ENCODE measurements at places on chromosomes 16 and 17.

GRCh38 chr17:61822326-61823285, 40.7 kb downstream of the BRIP1 start:
- no peak for DNase-seq

DNA sequence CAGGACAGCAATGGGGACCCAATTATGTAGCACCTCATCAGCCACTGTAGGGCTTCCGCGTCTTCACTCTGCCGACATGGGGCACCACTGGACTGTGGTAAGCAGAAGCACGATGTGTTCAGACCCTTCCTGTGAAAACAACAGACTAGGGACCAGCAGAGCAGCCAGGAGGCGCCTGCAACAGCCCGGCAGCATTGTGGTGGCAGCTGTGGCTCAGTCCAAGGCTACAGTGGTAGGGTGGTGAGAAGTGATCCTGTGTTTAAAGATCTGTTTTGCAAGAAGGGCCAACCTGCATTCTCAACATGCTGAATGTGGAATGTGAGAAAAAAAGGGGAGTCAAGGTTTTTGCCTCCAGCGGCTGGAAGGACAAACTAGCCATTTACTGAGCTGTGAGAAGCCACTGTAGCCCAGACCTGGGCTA, 80.8 kb downstream of the GAS7 start:
- no peak for DNase-seq

DNA sequence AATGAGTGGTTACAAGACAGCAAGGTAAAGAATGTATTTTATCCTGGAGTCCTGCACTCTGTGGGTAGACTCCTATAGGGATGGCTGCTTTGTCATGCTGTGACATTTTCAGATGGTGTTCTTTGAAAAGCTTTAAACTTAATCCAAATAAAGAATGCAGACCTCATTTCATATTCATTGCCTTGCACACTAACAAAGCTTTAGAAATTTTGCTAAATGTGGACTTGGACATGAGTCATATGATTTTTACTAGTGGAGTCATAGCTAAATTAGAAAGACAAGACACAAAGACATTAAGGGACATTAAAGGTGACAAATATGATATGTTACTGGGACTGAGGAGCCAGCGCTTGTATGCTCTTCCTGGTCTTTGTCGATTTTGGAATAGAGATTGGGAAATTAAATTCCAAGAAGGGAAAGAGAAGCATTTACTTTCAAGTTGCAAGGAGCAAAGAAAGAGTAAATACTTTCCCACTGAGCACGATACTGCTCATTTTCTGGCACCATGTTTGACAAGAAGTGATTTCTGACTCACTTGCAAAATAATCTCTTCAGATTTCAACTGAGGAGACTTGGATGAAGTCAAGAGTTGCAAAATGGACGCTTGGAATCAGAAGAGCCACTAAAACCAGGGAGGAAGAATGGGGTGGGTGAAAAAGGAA, 152.9 kb upstream of the MYOCD start:
- no peak for DNase-seq

DNA sequence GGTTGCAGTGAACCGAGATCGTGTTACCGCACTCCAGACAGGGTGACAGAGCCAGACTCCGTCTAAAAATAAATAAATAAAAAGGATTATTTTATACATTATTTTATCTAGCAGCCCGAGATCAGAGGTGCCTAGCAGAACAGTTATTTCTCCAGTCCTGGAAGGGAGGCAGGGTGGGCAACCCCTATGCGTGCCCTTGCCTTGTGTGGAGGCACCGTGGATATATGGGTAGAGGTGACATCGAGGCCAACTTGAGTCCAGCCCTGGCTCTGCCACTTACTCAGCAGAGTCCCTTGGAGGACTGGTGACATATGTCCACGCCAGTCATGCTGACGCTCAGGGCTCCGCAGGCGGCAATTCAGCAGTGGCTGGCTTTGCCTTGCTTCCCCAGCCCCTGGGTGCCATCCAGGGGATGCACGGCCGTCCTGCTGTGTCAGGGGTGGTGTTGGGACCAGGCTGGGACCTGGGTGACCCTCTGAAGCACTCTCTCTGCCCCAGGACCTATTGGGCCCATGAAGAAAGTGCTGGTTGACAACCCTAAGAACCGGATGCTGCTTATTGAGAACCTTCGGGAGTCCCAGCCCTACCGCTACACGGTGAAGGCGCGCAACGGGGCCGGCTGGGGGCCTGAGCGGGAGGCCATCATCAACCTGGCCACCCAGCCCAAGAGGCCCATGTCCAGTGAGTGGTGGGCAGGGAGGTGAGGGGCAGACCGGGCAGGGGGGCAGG, 13.2 kb downstream of the GALK1 start:
- DNase-seq = no peak

GRCh38 chr17:38899421-38899820, 26.0 kb upstream of the LASP1NB start:
- no peak for DNase-seq

GRCh38 chr17:32794533-32795246, 82.2 kb downstream of the MYO1D start:
- no peak for DNase-seq

GRCh38 chr17:57195785-57196460, 60.4 kb upstream of the MSI2 start:
- DNase-seq = no peak

DNA sequence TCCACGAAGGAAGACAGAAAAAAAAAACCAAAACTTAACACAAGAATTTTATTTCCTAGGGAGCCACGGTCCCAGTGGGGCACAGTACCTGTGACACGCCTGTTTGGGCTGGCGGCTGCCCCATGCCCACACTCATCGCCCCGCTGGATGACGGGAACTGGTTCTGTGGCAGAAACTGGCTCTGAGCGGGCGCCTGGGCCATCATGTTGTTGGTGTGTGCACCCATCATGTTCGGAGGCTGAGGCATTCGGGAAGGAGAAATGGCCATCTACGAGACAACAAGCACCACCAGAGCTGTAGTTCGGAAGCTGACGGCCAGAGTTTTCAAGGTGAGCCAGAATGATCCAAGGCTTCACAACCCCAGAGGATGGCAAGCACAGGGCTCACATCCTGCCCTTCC, 56.3 kb upstream of the TRAP1 start:
- no peak for DNase-seq

DNA sequence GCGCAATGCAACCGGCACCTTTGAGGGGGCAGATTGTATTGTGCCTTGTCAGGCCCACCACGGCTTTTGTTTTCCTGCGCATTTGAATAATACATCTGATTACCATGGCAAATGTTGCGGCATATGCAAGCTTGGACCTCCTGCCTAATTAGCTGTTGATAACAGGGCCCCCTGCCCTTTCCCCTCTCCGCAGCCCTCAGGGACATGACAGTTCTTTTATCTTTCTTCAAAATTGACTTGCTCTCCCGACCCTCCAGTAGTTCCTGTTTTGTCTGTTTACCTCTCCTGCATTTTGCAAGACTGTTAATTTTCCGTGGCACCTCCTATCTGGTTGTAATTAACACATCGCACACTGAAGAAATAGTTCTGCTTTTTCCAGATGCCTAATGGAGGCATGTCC, 86.8 kb downstream of the RBFOX1 start:
- no peak for DNase-seq

DNA sequence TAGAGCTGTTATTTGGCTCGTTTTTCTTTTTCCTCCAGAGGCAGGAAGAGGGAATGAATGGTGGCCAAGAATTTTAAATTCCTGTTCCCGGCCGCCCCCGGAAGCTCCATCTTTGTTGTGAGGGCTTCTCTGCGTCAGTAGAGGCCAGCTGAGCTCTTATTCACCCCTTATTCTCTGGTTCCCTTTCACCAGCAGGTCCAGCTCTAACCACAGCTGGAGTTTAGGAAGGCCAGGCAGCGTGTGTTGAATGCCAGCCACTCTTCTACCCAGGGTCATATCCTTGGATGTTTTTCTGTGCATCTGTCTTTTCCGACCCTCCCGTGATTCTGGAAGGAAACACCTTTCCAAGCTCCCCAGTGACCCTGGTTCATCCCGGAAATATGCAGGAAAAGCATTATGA, 570.5 kb downstream of the WWOX start:
- no peak for DNase-seq

- no peak for DNase-seq
These were observed 16.3 kb upstream of the AURKB start for GRCh38 chr17:8226536-8227237.

- DNase-seq = no peak
These were observed 147.6 kb downstream of the C16orf95 start for GRCh38 chr16:87169509-87169995.

GRCh38 chr17:42179911-42180410, 981 bp downstream of the KCNH4 start:
- no peak for DNase-seq

DNA sequence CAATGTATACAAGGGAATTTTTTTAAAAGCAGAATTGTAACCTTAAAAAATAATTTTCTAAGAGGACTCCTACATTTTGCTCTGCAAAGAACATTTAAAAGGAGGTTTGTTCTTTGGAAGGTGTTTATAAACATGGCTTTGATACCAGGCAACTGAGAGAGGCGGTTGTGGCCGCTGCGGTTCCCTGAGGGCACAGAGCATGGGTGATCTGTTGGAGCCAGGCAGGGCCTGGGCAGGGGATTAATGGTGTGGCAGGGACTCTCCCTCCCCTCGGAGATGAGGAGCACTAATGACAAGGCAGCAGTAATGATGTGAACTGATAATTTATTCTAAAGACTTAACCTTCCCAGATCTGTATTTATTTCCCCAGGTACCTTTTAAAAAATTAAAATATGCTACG, 65.4 kb downstream of the WWP2 start:
- DNase-seq = no peak

DNA sequence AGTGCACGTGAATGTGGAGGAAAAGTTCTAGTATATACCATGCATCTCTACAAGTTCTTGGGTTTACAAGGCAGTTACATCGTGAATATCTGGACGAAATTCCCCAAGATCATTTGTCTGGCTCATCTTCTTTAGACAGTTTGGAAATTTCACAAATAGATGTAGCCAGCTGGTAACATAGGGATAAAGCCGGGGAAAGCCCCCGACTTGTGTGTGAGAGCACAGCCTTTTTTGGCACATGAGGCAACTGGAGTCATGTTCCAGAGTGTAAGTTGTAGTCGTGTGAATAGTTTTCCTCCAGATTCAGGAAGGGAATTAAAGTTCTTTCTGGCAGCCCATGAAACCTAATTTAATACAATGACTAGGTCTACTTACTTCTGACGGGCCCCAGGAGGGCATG, 62.3 kb downstream of the MARCHF10 start:
- DNase-seq = no peak

GRCh38 chr17:72771734-72772133, 320.8 kb downstream of the SLC39A11 start:
- DNase-seq = no peak

GRCh38 chr17:45863857-45864654, 19.4 kb downstream of the SPPL2C start:
- no peak for DNase-seq

DNA sequence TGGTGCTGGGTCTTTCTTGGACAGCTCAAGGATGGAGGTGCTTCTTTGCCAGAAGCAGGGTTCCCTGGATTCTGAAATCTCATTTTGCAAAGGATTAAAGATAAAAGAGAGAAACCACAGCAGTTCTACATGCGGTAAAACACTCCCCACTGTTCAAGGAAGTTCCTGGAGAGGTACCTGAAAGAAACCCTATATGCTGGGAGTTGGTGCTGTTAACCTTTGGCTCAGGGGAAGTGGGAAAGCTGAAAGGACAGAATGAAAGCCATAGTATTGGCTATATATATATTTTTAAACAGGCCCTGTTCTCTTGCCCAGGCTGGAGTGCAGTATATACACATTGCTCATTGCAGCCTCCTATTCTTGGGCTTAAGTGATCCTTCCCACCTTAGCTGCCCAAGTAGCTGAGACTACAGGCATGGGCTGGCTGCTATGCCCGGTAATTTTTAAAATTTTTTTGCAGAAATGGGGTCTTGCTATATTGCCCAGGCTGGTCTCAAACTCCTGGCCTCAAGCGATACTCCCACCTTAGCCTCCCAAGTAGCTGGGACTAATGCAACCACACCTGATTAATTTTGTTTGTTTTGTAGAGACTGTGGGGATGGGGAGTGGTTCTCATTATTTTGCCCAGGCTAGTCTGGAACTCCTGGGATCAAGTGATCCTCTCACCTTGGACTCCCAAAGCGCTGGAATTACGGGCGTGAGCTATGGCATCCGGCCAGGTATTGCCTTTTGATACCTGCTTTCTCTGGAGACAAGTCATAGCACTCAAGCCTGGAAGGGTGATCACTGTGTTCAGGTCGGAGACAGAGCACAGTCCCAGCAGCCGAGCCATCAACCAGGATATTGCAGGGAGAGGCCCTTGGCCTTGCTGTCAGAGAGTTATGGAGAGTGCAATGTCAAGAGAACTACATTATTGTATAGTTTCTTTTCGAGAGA, 55.2 kb downstream of the MSI2 start:
- no peak for DNase-seq

DNA sequence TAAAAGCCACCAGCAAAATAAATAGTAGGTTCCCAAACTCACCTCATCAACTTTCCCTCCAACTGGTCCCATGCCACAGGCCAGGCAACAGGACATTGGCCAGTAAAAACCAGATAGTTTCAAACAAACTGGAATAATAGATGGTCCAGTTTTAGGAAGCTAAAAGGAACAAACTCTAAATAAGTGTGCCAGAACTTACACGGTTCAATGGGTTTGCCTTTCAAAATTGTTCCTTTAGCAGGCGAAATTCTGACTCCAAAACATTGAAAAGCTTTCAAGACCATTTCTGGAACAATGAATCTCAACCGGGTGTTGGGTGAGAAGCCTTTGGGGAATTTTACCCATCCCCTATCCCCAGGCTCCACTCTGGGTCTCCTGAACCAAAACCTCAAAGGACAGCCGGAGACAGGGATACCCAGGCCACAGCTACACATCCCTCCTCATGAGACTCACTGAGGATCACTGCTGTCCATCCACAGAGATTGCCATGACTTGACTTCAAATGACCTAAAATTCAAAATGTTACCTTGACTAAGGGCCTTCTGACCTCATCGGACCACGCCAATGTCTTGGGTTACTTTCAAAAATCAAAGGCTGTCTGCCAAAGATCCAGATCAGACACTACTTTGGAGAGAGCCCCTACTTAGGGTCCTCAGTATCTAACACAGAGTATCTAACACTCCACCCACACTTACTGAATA, 13.0 kb downstream of the AXIN2 start:
- DNase-seq = no peak

- DNase-seq = no peak
These were observed 5.7 kb upstream of the SPNS2 start for GRCh38 chr17:4492721-4493561.

GRCh38 chr16:50161950-50162349, 8.8 kb downstream of the TENT4B start:
- DNase-seq = no peak

DNA sequence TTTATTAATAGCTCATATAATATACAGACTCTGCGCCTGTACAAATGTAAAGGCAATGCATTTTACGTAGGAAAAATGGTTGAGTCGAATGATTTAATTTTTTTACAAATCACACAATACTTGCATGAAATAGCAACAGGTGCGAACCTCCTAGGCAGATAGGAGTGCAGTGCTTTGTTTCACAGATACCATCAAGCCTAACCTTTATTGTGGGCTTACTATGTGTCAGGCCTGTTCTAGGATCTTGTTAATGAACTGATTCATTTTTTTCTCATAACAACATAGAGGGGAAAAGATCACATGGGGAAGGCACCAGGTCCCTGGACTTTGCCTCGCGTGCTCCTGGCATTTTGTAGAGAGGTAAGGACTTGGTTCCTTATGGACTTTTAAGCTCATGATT, 107.8 kb downstream of the PRKCB start:
- DNase-seq = no peak
